ENCODE measurements at places on chromosomes 13 and 19. TPM values are rescaled to one million over a fixed set of nuclear protein-coding genes. Genes with fewer than 3 reads are reported as not detected.
A peak's percentile ranks its signal among the peaks of the same experiment; 100 is the strongest.

- H3K4me1 ChIP-seq = no peaks in the 10 kb centered on the region
- peaks cover 4% of the 10 kb centered on the region for H3K27me3 ChIP-seq
- no peak overlapping the region for H3K27ac ChIP-seq
- DNase-seq = no peak
Measured at GRCh38 chr13:76463314-76463713, 422.9 kb downstream of the KCTD12 start.

GRCh38 chr13:107586216-107586615 is 629.1 kb downstream of the LIG4 start:
- H3K27me3 ChIP-seq = no peaks in the 10 kb centered on the region
- H3K27ac ChIP-seq = no peak overlapping the region
- no peaks in the 10 kb centered on the region for H3K36me3 ChIP-seq
- H3K4me1 ChIP-seq = no peaks in the 10 kb centered on the region
- H3K4me3 ChIP-seq = no peak overlapping the region
- no peak for DNase-seq

- H3K27me3 ChIP-seq = no peaks in the 10 kb centered on the region
- peaks cover 54% of the 10 kb centered on the region for H3K36me3 ChIP-seq
- peaks cover 71% of the 10 kb centered on the region for H3K4me1 ChIP-seq
- peak overlapping the region; percentile 33 for H3K27ac ChIP-seq
Measured at GRCh38 chr19:14412996-14413692, 6.0 kb downstream of the DDX39A start.

- DNase-seq = no peak
- H3K4me3 ChIP-seq = no peak overlapping the region
- H3K27ac ChIP-seq = no peak overlapping the region
- H3K4me1 ChIP-seq = no peaks in the 10 kb centered on the region
- H3K27me3 ChIP-seq = no peaks in the 10 kb centered on the region
Measured at GRCh38 chr13:112247471-112248405, 128.4 kb upstream of the SPACA7 start.

- DNase-seq = no peak
- H3K27me3 ChIP-seq = no peaks in the 10 kb centered on the region
- H3K4me1 ChIP-seq = peaks cover 12% of the 10 kb centered on the region
- no peak overlapping the region for H3K27ac ChIP-seq
- peak overlapping the region; percentile 88 for H3K4me3 ChIP-seq
Measured at GRCh38 chr19:39531834-39532232, 819 bp downstream of the EID2B start.

GRCh38 chr13:111367340-111367739 is 46.9 kb downstream of the TEX29 start:
- H3K27ac ChIP-seq = no peak overlapping the region
- H3K36me3 ChIP-seq = no peaks in the 10 kb centered on the region
- H3K4me1 ChIP-seq = no peaks in the 10 kb centered on the region
- H3K4me3 ChIP-seq = no peak overlapping the region
- no peak for DNase-seq

DNA sequence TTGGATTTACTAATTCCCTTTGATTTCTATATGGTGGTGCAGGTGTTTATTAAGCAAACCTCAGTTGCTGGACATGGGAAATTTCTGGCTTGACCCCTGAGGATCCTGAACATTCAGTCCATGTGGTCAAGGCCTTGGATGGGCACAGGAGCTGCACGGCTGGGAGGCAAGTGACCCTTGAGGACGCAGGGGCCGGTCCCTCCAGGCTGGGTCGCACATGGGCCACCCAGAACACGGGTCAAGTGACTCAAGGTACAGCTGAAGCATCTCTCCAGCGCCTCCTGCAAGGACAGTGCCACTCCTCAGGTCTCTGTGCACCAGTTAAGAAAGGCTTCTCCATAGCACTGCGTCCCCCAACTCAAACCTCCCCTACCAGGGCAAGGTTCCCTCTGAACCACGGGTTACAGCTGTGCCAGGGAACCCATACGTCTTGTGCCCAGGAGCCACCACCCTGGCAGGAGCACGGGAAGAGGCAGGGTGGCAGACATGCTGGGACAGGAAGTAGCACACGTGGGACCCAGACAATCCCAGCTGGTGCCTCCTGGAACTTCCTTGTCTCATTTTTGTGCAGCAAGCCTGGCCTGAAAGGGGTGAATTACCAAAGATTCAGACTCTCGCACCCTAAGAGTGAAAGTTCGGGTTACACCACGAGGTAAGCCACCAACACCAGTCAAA is 93.1 kb downstream of the SPACA7 start:
- H3K36me3 ChIP-seq = no peaks in the 10 kb centered on the region
- no peak overlapping the region for H3K27ac ChIP-seq
- no peak overlapping the region for H3K4me3 ChIP-seq
- no peaks in the 10 kb centered on the region for H3K4me1 ChIP-seq

- H3K27ac ChIP-seq = no peak overlapping the region
- H3K36me3 ChIP-seq = no peaks in the 10 kb centered on the region
- H3K27me3 ChIP-seq = peaks cover 11% of the 10 kb centered on the region
- peaks cover 30% of the 10 kb centered on the region for H3K4me1 ChIP-seq
- H3K4me3 ChIP-seq = no peak overlapping the region
Measured at GRCh38 chr19:29526730-29527499, 1.1 kb downstream of the VSTM2B start.

- H3K27me3 ChIP-seq = no peaks in the 10 kb centered on the region
- no peak overlapping the region for H3K4me3 ChIP-seq
- no peak for DNase-seq
- no peaks in the 10 kb centered on the region for H3K36me3 ChIP-seq
- H3K27ac ChIP-seq = no peak overlapping the region
Measured at GRCh38 chr19:7265963-7266362, 28.3 kb downstream of the INSR start.

- H3K4me1 ChIP-seq = no peaks in the 10 kb centered on the region
- H3K27ac ChIP-seq = no peak overlapping the region
- H3K4me3 ChIP-seq = no peak overlapping the region
- no peaks in the 10 kb centered on the region for H3K36me3 ChIP-seq
Measured at GRCh38 chr19:13817018-13817614, 21.9 kb downstream of the ZSWIM4 start.

DNA sequence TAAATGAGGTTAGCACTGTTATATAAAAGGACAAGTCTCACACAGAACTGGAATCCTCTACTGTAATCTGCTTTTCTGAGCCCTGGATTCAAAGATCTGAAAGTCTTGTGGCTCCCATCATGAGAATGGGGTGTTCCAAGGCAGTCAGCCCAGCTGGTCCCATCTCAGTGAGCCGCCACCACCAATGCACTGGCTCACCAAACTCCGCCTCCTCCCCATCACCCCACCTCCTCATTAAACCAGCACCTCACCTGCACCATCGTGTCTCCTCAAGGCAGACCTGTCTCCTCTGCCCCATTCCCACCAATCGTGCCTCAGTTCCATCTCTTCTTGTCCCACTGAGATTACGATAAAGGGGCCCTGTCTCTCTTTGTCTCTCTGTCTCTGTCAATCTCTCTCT is 166.7 kb downstream of the USP12 start:
- H3K27me3 ChIP-seq = peaks cover 9% of the 10 kb centered on the region
- H3K36me3 ChIP-seq = no peaks in the 10 kb centered on the region
- H3K27ac ChIP-seq = no peak overlapping the region
- H3K4me1 ChIP-seq = no peaks in the 10 kb centered on the region
- no peak overlapping the region for H3K4me3 ChIP-seq

DNA sequence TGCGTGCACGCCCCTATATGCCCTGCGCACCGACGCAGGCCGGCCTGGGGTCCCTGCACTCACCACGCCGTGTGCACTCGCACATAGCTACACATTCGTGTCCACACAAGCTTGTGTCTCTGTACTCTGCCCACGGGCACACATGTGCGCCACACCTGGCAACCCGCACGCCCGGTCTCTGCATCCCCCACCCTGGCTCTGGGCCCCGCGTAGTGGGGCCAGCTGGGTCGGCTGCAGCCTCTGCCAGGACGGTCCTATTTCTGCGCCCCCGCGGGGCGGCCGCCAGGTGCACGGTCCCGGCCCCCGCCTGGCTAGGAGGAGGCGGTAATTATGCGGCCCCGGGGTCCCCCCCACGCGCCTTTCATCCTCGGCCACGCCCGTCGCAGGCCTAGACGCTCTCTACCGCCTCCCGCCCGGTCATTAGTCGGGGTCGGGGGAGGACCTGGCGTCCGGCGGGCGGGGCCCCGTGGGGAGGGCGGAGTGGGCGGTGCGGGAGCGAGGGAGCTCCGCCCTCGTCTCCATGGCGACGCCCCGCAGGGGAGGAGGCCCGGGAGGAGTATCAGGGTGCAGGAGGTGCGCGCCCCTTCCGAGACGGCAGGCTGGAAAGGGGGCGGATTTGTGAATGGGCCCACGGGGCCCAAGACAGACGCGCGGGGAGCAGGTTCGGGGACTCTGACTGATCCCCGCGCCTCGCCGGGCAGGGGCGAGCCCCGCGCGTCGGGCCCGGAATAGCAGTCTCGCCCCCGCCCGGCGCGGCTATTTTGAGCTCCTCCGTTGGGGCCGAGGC is 2.8 kb upstream of the CIRBP start:
- H3K27me3 ChIP-seq = no peaks in the 10 kb centered on the region
- peak; percentile 90 for DNase-seq
- peak overlapping the region; percentile 73 for H3K27ac ChIP-seq
- peaks cover 7% of the 10 kb centered on the region for H3K36me3 ChIP-seq
- peaks cover 65% of the 10 kb centered on the region for H3K4me1 ChIP-seq

DNA sequence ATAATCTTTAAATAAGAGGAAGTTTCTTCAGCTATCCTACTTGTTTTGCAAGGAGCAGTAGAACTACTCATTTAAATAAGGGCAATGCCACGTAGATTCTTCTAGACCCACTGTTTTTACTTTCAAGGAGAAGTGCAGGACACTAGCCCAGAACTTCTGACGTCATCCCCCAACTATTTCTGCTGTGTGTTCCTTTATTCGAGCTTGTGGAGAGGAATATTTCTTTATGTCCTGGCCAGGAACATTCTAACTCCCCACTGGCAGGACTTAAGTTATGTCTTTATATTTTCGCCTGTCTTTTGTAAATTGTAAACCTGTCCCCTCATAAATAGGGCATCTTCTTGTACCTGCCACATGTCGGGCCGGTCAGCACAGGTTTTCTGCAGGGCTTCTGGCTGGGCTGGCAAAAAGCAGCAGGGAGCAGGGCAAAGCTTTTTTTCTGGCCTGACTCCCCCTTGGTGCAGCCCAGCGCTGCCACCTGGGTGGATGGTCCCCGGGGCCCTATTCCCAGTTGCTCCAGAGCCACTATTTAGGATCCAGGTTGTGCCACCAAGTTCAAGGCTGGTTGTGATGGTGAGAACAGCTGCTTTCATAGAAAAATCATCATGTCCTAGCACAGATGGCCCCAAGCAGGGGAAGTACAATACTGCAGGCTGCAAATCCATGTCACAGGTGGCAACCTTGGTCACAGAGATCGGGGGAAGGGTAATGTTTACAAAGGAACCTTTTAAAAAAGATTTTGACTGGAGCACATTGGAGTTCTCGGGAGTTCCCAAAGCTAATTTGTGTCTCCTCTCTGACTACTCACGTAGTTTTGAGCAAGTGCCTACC is 1.8 kb downstream of the MBNL2 start:
- DNase-seq = no peak
- H3K36me3 ChIP-seq = no peaks in the 10 kb centered on the region
- peak overlapping the region; percentile 83 for H3K27ac ChIP-seq
- peaks cover 55% of the 10 kb centered on the region for H3K4me1 ChIP-seq

DNA sequence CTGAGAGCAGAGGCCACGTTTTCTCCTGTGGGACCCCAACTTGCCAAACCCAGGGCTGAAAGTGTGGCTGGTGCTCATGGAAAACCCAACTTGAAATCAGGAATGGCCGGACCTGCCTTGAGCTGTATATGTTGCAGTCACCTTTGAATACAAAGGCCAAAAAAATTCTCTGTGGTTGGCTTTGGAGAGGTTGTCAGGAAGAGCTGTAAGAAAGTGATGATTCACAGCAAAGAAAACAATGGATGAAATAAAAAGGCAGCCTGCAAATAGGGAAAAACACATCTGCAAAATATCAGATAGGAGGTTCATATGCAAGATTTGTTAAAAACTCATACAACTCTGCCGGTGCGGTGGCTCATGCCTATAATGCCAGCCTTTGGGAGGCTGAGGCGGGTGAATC is 715.8 kb downstream of the UQCRFS1 start:
- DNase-seq = no peak
- no peak overlapping the region for H3K27ac ChIP-seq
- H3K4me1 ChIP-seq = no peaks in the 10 kb centered on the region
- H3K4me3 ChIP-seq = no peak overlapping the region

- no peak overlapping the region for H3K27ac ChIP-seq
- peak; percentile 38 for DNase-seq
- H3K4me3 ChIP-seq = no peak overlapping the region
- H3K27me3 ChIP-seq = no peaks in the 10 kb centered on the region
- H3K4me1 ChIP-seq = no peaks in the 10 kb centered on the region
Measured at GRCh38 chr19:20247016-20247683, 80.1 kb downstream of the ZNF486 start.

GRCh38 chr13:41696163-41697003 is 239.0 kb downstream of the RGCC start:
- H3K27ac ChIP-seq = no peak overlapping the region
- no peaks in the 10 kb centered on the region for H3K4me1 ChIP-seq
- DNase-seq = no peak
- peaks cover 17% of the 10 kb centered on the region for H3K36me3 ChIP-seq
- no peaks in the 10 kb centered on the region for H3K27me3 ChIP-seq

- H3K27me3 ChIP-seq = peaks cover 12% of the 10 kb centered on the region
- H3K4me1 ChIP-seq = peaks cover 6% of the 10 kb centered on the region
- no peak for DNase-seq
- H3K27ac ChIP-seq = no peak overlapping the region
Measured at GRCh38 chr13:77916488-77916887, 2.1 kb downstream of the EDNRB start.

GRCh38 chr13:112997188-112998130 is 28.4 kb downstream of the MCF2L start:
- H3K27ac ChIP-seq = no peak overlapping the region
- no peaks in the 10 kb centered on the region for H3K4me1 ChIP-seq
- no peak overlapping the region for H3K4me3 ChIP-seq
- H3K36me3 ChIP-seq = no peaks in the 10 kb centered on the region
- no peaks in the 10 kb centered on the region for H3K27me3 ChIP-seq

The FREM2 gene
- not detected for total RNA-seq

The CCDC8 gene
- total RNA-seq = not detected

The TBC1D4 gene
- 145 TPM for total RNA-seq

The KCNN4 gene
- 56.1 TPM for total RNA-seq

The CYP4F8 gene
- not detected for total RNA-seq

The EXOC3L2 gene
- not detected for total RNA-seq

The ZNF468 gene
- 14.9 TPM for total RNA-seq

The GPC5 gene
- 0.81 TPM for total RNA-seq

The CALM3 gene
- total RNA-seq = 286 TPM

The STOML3 gene
- total RNA-seq = not detected

The DOHH gene
- 3.5 TPM for total RNA-seq

The THSD8 gene
- 2.8 TPM for total RNA-seq

The WDFY2 gene
- 26.2 TPM for total RNA-seq

Measured in CD4-positive, CD25-positive, alpha-beta regulatory T cell (primary cell).